ENCODE measurements at places on chromosomes 11 and 22.

GRCh38 chr11:79406376-79406775 is 34.5 kb downstream of the TENM4 start:
- DNase-seq, result no peak

DNA sequence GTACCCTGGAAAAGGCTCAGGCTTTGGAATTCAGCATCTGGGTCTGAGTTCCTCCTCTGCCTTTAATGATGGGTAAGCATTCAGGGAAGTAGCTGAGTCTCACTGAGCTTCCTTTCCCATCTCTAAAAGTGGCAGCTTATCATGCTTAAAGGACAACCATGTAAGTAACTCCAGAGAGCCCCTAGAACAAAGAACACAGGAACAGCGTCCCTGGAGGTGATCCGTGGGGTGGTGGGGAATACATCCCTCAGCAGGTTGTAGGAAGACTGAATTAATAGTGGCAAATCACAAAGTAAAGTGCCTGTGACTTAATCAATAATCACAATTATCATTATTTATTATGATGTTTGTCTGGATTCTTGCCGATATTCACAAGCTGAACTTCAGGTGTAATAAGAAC is 114.7 kb upstream of the ISX start:
- DNase-seq, result no peak

GRCh38 chr11:75275581-75275980 is 35.0 kb downstream of the TPBGL start:
- no peak for DNase-seq

DNA sequence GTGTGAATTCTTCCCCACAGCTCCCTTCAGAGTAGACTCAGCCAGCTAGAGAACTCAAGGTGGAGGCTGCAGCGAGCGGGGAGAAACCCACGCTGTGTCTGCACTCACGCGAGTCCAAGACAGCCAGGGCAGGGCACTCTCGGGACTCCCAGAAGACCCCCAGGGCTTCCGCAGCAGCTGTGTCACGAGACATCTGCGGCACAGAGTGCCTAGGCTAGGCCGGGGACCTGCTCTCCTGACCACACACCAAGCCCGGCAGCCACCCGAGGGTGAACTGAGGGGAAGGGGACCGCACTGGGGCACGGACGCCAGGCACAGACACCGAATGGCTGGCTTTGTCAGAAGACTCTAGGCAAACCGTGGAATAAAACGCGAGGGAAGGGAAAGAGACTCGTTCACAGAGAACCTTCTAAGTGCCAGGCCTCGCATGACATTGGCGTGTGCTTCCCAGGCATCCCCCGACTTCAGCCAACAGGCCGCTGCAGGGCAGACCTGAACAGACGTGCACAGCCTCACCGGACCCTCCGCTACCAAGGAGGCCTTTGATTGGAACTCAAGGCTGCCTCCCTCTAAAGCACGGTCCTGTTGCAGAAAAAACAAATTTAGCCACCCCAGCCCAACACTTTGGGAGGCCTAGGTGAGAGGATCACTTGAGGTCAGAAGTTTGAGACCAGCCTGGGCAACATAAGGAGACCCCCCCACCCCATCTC is 18.2 kb upstream of the MOB2 start:
- DNase-seq, result no peak

- DNase-seq, result no peak
Measured at GRCh38 chr22:42780070-42780540, 59.4 kb upstream of the A4GALT start.
